ENCODE measurements at places on chromosomes 3 and 15.

GRCh38 chr3:46882377-46883053 is 5.0 kb downstream of the PTH1R start:
- no peak for DNase-seq

- no peak for DNase-seq
Observed at GRCh38 chr15:89150762-89151664, 62.8 kb downstream of the ABHD2 start.

GRCh38 chr3:53753518-53754183 is 92.6 kb downstream of the CHDH start:
- no peak for DNase-seq

DNA sequence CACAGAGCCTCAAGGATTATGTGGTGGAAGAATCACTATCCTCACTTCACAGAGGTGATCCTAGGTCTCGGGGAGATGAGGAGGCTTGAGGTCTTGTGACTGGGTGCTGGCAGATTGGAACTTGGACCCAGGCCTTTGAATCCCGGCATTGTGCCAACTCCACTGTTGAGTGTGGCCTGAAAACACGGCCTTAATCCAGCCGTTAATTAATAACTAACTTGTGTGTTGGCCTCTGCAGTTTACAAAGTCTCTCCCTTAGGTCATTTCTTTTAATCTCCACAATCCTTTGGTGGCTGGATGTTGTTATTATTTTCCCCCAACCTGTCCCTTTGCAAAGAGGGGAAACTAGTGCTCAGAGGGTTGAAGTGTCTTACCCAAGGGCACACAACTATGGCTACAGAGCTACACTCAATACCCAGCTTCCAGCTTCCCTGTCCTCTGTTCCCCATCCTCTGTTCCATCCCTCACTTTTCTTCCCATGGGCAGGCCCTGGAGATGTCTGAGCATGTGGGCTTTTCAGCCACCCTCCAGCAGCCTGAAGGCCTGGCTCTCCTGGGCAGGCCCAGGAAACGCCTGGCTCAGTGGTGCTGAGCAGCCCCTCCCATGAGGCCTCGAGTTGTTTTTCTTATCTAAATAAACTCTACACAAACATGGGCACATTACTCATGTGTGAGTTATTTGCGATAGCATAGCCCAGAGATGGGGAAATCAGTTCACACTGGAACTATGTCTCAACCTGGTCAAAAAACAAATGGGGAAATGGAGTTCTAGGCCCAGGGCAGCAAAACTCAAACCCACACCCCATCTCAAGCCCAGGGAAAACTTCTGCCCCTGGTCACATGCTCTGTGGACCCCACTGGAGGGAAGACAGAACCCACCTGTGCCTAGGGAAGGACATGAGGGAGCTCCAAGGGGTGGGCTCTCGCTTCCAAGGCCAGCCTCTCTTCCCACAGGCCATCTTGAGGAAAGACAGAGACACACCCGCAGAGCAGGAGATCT is 16.8 kb upstream of the SMAD3 start:
- DNase-seq: no peak

DNA sequence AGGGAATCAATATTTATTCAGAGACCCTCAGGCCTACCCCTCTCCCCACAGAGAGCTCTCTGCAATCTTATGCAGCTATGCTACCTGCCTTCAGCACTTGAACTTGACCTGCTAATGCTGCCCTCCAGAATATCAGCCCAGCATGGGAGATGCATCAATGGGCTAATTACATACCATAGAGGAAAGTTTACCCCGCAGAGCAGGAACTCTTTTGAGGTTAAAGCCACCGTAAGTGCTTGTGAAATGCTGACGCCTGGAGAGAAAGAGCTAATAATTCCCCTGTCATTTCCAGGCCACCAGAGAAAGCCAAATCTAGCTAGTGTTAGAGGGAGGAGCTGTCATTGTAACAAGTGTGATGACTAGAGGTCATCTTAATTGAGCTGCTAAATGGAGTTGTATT is 127.5 kb downstream of the CHST2 start:
- no peak for DNase-seq

- no peak for DNase-seq
Observed at GRCh38 chr15:84666373-84666772, 8.4 kb upstream of the NMB start.

GRCh38 chr3:65672871-65673815 is 365.6 kb downstream of the MAGI1 start:
- peak; percentile 44 for DNase-seq
